Central memory CD8-positive, alpha-beta T cell (primary cell): ENCODE measurements at places on chromosomes 4 and X.

DNA sequence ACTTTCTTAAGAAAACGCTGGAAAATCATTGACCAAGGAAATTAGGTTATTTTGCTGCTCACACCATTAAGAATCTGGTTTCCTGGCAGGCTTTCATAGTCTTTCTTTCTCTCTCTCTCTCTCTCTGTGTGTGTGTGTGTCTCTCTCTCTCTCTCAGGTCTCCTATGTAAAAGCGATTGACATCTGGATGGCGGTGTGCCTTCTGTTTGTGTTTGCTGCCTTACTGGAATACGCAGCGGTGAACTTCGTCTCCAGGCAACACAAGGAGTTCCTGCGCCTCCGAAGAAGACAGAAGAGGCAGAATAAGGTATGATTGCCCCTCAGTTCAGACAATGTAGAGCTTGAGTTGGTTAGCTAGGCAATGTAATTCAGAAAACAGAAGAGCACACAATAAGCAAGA is 161.2 kb downstream of the GLRA2 start:
- H3K4me1 ChIP-seq, result no peaks in the 10 kb centered on the region
- DNase-seq, result no peak
- H3K27ac ChIP-seq, result no peak overlapping the region
- no peak overlapping the region for H3K4me3 ChIP-seq
- no peaks in the 10 kb centered on the region for H3K36me3 ChIP-seq

GRCh38 chrX:137547291-137547690 is 18.6 kb upstream of the ZIC3 start:
- no peak for DNase-seq
- H3K4me1 ChIP-seq, result no peaks in the 10 kb centered on the region
- H3K36me3 ChIP-seq, result no peaks in the 10 kb centered on the region
- H3K4me3 ChIP-seq, result no peak overlapping the region
- no peak overlapping the region for H3K27ac ChIP-seq

DNA sequence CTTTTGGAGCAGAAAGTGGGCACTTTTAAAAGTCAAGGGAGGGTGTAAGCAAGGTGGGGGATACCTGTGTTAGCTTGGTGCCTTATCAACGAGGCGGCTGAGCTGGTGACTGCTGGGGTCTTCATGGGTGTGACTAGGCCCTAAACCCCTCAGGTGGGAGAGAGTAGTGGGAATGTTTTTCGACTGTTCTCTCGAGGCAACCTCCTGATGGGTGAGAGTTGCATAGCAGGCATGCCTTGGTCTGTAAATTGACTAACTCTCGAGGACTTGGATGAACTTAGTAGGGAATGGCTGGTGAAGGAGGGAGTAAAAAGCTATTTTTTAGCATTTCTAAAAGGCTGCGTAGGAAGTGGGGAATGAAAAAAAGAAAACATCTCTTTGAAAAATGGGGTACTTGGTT is 80.0 kb downstream of the ARHGAP10 start:
- H3K36me3 ChIP-seq, result no peaks in the 10 kb centered on the region
- H3K4me3 ChIP-seq, result no peak overlapping the region
- H3K4me1 ChIP-seq, result peaks cover 16% of the 10 kb centered on the region
- no peaks in the 10 kb centered on the region for H3K27me3 ChIP-seq

- H3K4me3 ChIP-seq, result peak overlapping the region; percentile 81
- peaks cover 6% of the 10 kb centered on the region for H3K36me3 ChIP-seq
- DNase-seq, result no peak
- H3K27ac ChIP-seq, result peak overlapping the region; percentile 92
Measured at GRCh38 chr4:153438916-153439756, 27.0 kb upstream of the TMEM131L start.

DNA sequence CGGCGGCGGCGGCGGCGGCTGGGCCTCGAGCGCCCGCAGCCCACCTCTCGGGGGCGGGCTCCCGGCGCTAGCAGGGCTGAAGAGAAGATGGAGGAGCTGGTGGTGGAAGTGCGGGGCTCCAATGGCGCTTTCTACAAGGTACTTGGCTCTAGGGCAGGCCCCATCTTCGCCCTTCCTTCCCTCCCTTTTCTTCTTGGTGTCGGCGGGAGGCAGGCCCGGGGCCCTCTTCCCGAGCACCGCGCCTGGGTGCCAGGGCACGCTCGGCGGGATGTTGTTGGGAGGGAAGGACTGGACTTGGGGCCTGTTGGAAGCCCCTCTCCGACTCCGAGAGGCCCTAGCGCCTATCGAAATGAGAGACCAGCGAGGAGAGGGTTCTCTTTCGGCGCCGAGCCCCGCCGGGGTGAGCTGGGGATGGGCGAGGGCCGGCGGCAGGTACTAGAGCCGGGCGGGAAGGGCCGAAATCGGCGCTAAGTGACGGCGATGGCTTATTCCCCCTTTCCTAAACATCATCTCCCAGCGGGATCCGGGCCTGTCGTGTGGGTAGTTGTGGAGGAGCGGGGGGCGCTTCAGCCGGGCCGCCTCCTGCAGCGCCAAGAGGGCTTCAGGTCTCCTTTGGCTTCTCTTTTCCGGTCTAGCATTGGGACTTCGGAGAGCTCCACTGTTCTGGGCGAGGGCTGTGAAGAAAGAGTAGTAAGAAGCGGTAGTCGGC is 528 bp downstream of the FMR1 start:
- peaks cover 24% of the 10 kb centered on the region for H3K4me1 ChIP-seq
- H3K27me3 ChIP-seq, result no peaks in the 10 kb centered on the region

- H3K27ac ChIP-seq, result peak overlapping the region; percentile 90
- H3K36me3 ChIP-seq, result no peaks in the 10 kb centered on the region
- H3K4me1 ChIP-seq, result peaks cover 26% of the 10 kb centered on the region
- peak; percentile 26 for DNase-seq
- H3K4me3 ChIP-seq, result peak overlapping the region; percentile 92
Measured at GRCh38 chrX:76428243-76429130, 977 bp downstream of the MAGEE1 start.

DNA sequence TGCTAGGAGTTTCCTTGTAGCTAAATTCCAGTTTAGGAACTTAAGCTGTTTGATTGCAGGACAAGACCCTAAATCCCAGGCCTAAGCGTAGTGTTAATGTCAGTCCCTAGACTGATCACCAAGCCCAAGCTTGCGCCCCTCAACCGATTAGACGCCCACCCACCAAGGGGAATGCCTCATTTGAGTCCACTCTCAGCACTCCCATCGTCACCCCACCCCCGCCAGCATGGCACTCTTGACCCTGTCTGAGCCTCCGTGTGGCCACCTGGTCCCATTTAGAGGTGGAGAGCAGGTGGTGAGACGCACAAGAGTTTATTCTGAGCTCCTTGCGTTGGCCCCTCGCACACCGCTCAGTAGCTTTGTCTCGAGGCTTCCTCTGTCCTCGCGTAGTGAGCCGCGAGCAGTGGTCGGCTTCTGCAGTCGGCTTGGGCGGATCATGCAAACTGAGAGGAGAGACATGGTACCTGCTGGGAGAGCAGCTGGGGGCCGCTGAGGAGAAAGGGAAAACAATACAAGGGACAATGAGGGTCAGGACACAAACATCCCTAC is 48.5 kb upstream of the ZNF157 start:
- no peak overlapping the region for H3K27ac ChIP-seq
- H3K36me3 ChIP-seq, result peaks cover 2% of the 10 kb centered on the region
- no peaks in the 10 kb centered on the region for H3K4me1 ChIP-seq
- no peak for DNase-seq
- no peak overlapping the region for H3K4me3 ChIP-seq

GRCh38 chr4:108391701-108392455 is 223.1 kb upstream of the LEF1 start:
- H3K27me3 ChIP-seq, result no peaks in the 10 kb centered on the region
- H3K36me3 ChIP-seq, result no peaks in the 10 kb centered on the region
- no peak for DNase-seq
- no peak overlapping the region for H3K27ac ChIP-seq

DNA sequence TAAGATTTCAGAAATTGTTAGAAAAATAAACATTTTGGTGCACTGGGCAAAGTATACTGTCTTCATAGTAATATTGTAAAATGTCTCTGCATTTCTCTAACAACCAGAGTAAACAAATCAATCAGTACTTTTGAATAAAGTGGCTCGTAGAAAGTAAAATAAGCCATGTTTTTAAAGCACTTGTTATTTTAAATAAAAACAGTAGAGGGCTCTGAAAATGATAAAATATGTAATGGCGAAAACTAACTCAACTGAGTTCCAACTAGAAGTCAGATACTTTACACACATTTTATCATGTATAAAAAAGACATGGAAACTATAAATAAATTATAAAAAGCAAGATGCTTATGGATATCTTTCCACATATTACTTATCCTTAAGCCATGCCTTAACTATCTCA is 1134.4 kb downstream of the PDHA2 start:
- DNase-seq, result no peak
- H3K27me3 ChIP-seq, result no peaks in the 10 kb centered on the region
- no peaks in the 10 kb centered on the region for H3K36me3 ChIP-seq
- H3K4me3 ChIP-seq, result no peak overlapping the region

DNA sequence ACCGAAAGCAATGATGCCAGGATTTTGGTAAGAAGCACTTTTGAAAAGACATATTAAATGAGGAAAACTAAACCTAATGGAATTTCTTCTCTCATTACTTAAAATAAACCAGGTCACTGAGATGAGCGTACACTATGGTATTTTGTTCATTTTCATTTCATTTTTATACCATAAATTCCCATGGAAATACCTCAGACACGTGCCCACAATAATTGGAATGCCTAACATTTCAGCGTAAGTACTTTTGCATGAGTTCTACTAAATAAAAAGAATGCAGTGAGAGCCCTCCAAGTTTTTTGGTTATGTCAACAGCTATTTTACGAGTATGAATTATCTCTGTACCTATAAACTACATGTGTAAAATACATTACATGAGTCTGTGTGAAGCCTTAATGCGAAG is 3.2 kb downstream of the CAMK2D start:
- no peaks in the 10 kb centered on the region for H3K27me3 ChIP-seq
- peaks cover 45% of the 10 kb centered on the region for H3K4me1 ChIP-seq
- H3K4me3 ChIP-seq, result peak overlapping the region; percentile 37
- peaks cover 25% of the 10 kb centered on the region for H3K36me3 ChIP-seq

GRCh38 chr4:118918388-118918787 is 29.7 kb downstream of the SYNPO2 start:
- no peak overlapping the region for H3K4me3 ChIP-seq
- H3K27ac ChIP-seq, result no peak overlapping the region

- peaks cover 62% of the 10 kb centered on the region for H3K27me3 ChIP-seq
- no peak for DNase-seq
- H3K27ac ChIP-seq, result no peak overlapping the region
- H3K36me3 ChIP-seq, result no peaks in the 10 kb centered on the region
Measured at GRCh38 chr4:154001193-154001592, 212.3 kb upstream of the SFRP2 start.

- H3K36me3 ChIP-seq, result peaks cover 13% of the 10 kb centered on the region
- H3K4me3 ChIP-seq, result no peak overlapping the region
- DNase-seq, result no peak
- H3K4me1 ChIP-seq, result no peaks in the 10 kb centered on the region
Measured at GRCh38 chr4:8477676-8478075, 37.1 kb downstream of the TRMT44 start.

- no peak overlapping the region for H3K4me3 ChIP-seq
- H3K4me1 ChIP-seq, result peaks cover 19% of the 10 kb centered on the region
- H3K27me3 ChIP-seq, result peaks cover 84% of the 10 kb centered on the region
- H3K36me3 ChIP-seq, result peaks cover 4% of the 10 kb centered on the region
Measured at GRCh38 chr4:174209341-174209740, 74.1 kb downstream of the FBXO8 start.

- no peak for DNase-seq
- H3K27ac ChIP-seq, result no peak overlapping the region
- H3K27me3 ChIP-seq, result no peaks in the 10 kb centered on the region
Measured at GRCh38 chr4:32560306-32560705, 1840.1 kb downstream of the PCDH7 start.

DNA sequence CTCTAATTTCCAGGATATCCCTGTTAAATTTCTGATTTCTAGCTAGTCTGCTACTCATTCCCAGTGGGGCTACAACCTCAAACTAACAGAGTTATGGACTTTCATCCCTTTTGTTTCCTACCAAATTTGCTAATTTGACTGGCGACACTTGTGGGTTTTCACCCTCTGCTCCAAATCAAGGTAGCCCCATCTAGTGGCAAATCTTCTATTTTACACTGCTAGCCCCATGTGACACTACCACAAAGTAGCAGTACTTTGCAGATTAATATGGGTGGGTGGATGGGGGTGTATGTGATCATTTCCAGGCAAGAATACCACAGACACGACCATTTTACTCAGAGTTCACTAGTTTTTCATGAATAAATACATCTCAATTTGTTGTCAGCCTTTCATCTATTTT is 150.3 kb downstream of the MSL3 start:
- peaks cover 29% of the 10 kb centered on the region for H3K27me3 ChIP-seq
- H3K27ac ChIP-seq, result no peak overlapping the region
- H3K36me3 ChIP-seq, result no peaks in the 10 kb centered on the region
- DNase-seq, result no peak
- no peak overlapping the region for H3K4me3 ChIP-seq
- H3K4me1 ChIP-seq, result no peaks in the 10 kb centered on the region

DNA sequence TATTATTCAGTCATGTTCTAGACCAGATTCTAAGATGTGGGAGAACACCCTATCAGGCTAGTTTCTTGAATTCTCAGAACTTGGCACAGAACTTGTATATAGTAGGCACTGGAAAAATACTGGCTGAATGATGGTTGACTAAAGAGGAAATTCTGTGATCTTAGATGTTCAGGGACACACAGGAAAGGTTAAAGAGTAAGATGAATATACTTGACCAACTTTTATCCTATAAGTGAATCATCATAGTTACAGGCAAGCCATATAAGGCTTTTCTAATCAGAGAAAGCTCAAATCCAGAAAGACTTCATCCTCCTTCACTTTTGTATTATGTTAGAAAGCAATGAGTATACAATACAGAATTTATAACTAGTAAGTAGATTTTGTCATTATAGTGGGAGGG is 53.8 kb downstream of the SEPTIN11 start:
- H3K36me3 ChIP-seq, result peaks cover 12% of the 10 kb centered on the region
- H3K4me1 ChIP-seq, result peaks cover 18% of the 10 kb centered on the region
- no peak overlapping the region for H3K4me3 ChIP-seq

GRCh38 chr4:57442831-57443291 is 332.7 kb upstream of the IGFBP7 start:
- H3K36me3 ChIP-seq, result no peaks in the 10 kb centered on the region
- H3K27me3 ChIP-seq, result no peaks in the 10 kb centered on the region
- DNase-seq, result no peak
- no peak overlapping the region for H3K27ac ChIP-seq

DNA sequence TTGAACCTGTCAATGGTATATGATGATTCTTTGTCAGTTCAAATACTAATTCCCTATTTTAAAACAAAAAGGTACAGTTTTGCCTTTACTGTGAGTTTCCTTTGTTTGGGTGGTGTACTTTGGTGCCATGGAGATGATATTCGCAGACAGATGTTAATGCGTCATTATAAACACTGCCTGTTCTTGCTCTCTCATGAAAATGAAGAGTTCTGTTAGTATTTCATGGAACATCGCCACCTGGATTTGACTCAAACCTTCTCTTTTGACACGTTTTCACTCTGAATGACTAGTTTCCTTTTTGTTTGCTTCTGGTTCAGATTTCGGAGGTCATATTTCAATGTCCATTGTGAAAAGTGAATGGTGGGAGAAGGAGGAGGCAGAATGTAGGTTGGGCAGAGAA is 6.9 kb upstream of the CTSO start:
- H3K36me3 ChIP-seq, result no peaks in the 10 kb centered on the region
- no peak for DNase-seq
- no peak overlapping the region for H3K27ac ChIP-seq
- H3K4me1 ChIP-seq, result peaks cover 9% of the 10 kb centered on the region
- H3K4me3 ChIP-seq, result no peak overlapping the region
- H3K27me3 ChIP-seq, result peaks cover 38% of the 10 kb centered on the region
